Head of caudate nucleus (tissue), 42 donors: ENCODE measurements at places on chromosomes 1 and 21.

DNA sequence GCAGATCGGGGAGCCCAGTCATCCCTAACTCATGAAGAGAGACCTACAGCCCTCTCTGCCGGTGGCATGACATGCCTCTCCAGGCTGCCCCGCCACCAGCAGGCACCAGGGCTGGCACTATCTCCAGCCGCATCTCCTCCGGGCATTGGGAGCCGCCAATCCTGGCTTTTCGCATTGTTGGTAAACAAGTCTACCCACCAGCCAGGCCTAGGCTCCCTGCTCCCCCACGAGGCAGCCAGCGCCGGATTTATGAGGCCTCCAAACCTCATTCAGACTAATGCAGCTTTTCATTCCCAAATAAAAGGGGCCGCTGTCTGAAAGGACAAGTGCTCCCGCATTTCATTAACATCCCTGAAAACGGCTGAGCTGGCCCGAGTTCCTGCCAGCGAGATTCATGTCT, 3.4 kb upstream of the GRIK3 start:
- DNase-seq, result peak; percentile 53

DNA sequence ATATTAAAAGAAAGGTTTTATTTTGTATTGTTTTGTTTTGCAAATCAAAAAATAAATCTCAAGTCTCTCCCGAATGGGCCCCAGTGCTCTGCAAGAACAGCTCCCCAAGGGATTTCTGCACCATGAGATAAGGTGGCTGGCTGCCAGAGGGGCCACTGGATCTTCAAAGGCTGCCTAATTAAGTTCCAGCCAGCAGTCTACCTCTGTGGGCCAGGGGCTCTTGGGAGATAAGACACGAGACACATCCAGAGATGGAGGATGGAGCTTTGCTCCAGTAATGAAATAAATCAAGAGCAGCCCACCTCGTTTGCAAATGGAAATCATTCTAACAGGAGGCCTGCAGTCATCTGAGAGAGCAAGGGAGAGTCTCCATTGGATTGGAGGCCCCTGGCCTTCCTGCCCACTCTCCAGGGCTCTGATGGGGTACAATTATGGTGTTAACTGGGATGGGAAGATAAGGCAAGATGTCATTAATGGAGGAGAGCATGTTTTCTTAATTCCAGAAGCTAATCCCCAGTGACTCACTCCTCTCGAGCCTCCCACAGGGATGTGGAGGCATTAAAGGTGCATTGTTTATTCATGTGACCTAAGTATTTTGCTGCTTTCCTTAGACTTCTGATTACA, 155.2 kb upstream of the KAZN start:
- no peak for DNase-seq

- DNase-seq, result no peak
These were observed 38.0 kb downstream of the EBNA1BP2 start for GRCh38 chr1:43134068-43134467.

- DNase-seq, result no peak
These were observed 131.5 kb downstream of the CNIH3 start for GRCh38 chr1:224747578-224747977.

GRCh38 chr21:36113647-36114428, 21.0 kb upstream of the CBR3 start:
- no peak for DNase-seq

DNA sequence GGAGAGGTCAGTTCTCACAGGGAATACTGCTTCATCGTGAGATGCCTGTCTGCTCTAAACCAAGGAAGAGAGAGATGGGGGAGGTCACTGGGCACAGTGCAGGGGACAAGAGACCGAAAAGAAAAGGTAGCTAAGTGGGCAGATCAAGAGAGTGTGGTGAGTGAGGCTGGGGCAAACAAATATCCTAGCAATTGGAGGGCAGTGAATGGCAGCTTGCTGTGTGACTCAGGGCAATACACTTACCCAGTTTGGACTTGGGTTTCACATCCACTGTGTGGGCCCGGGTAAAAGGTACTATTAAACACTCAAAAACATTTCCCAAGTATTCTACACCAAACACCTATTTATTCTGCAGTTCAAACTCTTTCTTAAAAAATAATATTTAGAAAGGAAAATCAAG, 10.2 kb downstream of the PLXNA2 start:
- DNase-seq, result no peak

- no peak for DNase-seq
These were observed 246.7 kb downstream of the MRPL39 start for GRCh38 chr21:25360593-25360992.

- no peak for DNase-seq
These were observed 41.5 kb upstream of the LRRC8D start for GRCh38 chr1:89779151-89779940.

DNA sequence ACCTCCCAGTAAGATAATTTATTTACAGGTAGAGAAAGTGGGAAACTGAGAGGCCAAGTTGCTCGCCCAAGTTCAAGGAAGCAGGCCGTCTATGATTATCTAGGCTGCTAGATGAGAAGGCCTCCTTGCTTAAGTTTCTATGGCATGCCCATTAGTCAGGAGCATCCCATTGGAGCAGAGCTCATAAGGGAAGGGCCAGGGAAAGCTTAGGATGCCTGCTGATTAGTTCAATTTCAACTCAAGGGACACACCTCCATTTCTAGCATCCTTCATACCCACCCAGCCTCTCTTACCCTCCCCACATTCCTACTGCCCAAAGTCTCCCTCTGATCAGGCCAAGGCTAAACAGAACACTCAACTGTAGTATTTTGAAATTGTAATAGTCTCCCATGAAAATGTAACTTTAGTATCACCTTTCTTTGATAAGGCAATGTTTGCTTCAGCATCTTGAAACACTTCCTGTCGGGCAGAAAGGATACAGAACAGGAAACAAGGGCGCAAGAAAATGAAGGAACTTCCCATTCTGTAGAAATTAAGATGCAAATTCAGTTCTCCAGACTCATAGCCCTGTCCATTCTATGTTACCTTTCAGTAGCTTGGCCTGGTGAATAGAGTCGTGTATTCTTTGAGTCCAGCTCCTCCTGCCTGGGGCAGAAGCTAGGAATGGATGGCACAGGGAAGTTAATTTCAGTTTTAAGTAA, 46.3 kb upstream of the TARBP1 start:
- DNase-seq, result no peak

GRCh38 chr1:178189814-178190213, 95.9 kb downstream of the RASAL2 start:
- peak; percentile 22 for DNase-seq

DNA sequence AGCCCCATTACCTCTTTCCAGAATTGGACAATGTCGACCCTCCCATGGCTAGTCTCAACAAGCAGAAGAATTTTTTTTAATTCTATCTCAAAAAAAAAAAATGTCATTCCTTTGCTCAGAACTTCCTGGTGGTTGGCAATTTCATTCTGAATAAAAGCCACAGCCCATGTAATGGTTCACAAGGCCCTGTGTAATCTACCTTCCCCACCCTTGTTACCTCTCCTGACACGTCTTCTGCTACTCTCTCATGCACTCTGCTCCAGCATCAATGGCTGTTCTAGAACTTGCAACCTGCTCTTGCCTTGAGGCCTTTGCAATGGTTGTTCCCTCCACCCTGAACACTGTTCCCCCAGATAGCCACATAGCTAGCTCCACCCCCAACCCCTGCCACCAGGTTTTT, 25.4 kb downstream of the NUAK2 start:
- no peak for DNase-seq

DNA sequence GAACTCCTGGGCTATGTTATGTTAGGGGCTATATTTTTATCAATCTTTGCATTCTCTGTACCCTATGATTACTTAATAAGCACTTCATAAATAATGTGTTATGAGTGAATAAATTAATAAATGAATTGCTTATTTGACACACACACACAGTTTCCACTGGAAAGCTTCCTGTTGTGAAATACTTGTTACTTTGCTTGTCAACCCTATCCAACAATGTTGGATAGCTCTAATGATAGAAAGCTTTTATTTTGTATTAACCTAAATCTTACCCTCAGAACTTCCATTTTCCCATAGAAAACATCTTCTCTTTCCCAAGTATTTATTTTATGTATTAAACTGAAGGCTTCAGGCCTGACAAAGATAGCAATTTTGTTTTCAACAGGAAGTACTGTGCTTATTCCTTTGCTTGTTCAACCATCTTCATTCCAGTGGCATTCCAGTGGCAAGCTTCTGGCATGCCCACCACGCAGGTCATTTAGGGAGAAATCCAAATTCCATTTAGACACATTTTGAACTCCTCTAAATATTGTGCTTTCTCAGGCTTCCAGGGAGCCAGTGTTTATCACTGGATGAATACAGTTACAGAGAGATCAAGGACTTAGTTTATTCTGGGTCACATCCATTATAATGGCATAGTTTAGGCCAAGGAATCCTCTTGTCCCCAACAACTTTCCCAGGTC, 134.4 kb downstream of the TGFB2 start:
- DNase-seq, result no peak

- no peak for DNase-seq
These were observed 5.1 kb upstream of the ETV3L start for GRCh38 chr1:157104598-157105293.

DNA sequence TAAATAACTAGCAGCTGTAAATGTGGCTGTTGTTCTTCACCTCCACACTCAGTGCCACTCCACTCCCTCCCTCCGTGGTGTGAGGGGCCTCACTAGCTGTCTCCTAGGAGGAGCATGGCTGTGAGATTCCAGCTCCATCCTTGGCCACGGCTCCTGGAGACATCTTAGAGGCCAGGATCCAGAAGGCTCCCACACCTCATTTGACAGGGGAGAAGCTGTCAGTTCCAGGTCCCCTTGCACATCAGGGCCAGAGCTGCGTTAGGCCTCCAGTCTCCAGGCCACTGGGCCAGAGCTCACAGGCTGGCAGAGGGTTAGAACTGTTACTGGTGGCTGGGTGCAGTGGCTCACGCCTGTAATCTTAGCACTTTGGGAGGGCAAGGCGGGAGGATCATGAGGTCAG, 15.0 kb downstream of the PCSK9 start:
- no peak for DNase-seq

DNA sequence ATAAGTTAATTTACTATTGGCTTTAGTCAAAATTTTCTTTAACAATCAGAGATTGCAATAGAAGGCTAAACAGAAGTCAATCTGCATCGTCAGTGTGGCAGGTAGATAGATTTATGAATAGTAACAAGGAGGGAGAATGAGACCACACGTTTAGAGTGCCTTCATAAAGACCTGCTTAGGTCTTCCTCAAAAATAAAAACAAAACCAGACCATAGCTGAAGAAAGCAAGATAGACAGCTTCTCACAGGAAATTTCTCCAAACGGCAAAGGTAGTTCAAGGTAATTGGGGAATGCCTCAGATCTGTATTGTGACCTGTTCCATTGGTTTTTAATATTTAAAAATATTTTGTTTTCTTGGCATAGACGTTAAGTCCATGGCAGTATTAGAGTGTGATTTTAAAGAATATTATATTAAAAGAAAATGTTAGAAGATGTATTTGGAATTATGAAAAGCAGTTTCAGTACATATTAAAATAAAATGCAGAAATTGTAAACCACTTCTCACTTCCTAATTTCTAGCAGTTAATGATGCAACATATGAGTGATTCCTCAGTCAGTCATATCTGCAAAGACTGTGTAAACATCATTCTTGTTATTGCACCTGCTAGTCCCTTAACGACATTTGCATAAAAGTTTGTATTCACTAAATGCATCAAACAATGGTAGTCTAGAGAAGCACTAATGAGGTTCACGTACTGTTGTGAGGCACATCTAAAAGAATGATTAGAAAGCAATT, 278.0 kb downstream of the HLX start:
- no peak for DNase-seq

DNA sequence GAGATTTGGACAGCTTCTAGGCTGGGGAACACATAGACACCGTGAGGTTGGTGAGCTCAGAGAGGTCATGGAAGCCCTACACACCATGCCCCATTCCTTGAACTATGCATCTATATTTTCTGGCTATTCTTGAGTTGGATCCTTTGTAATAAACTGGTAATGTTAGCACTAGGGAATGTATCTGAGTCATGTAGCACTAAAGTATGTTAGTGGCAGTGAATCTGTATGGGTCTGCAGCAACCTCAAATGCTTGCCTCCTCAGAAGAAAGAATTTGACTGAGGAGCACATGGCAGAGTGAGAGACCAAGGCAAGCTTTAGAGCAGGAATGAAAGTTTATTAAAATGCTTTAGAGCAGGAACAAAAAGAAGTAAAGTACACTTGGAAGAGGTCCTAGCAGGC, 43.7 kb upstream of the LRRC7 start:
- no peak for DNase-seq

DNA sequence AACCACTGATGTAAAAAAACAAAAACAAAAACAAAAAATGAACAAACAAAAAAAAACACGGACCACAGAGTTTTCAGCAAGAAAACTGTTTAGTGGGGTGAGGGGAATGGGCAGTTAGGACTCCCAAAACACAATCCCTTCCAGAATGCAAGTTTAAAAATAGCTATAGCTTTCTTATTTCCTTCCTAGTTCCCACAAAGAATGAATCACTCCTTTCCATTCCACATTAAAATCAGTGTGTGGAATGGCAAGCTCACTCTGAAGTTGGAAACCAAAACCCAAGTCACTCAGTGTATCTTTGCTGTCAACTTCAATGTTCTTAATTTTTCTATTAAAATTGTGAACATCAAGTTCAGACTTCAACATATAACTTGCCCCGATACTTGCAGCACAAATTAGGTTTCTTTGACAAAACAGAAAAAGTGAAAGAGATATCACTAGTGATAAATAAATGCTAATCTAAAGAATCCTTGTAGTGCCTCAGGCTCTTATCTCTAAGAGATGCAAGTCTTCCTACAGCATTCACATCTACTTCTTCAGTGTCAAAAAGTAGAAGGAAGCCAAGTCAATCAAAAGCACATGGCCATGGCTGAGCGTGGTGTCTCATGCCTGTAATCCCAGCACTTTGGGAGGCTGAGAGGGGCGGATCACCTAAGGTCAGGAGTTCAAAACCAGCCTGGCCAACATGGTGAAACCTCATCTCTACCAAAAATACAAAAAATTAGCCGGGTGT, 45.5 kb downstream of the TOR3A start:
- DNase-seq, result no peak

- no peak for DNase-seq
These were observed 27.7 kb upstream of the ELAVL4 start for GRCh38 chr1:50080904-50081586.

GRCh38 chr1:154844297-154844681, 25.8 kb downstream of the KCNN3 start:
- no peak for DNase-seq

DNA sequence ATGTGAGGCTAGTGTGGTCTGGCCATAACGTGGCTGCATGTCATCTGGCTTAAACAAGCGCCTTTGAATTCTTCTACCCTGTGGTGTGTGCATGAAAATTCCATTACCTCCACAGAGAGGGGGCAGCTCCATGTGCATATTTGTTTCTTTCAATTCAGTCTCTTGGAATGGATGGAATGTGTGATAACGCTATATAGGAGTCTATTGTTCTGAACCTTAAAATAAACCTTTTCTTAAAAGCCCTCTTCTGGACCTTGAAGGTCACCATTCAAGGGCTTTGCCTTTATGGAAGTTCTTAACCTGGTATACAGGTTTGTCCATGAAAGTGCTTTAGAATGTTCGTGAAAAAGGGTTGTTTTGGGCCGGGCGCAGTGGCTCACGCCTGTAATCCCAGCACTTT, 118.2 kb upstream of the ADGRL2 start:
- no peak for DNase-seq
